ENCODE measurements at places on chromosomes 3 and 15.

GRCh38 chr15:44427756-44428724, 611 bp downstream of the CTDSPL2 start:
- no peak for DNase-seq

- peak; percentile 85 for DNase-seq
Observed at GRCh38 chr3:63724987-63725386, 72.5 kb downstream of the SNTN start.

- DNase-seq, result no peak
Observed at GRCh38 chr15:49898575-49899283, 220.3 kb downstream of the ATP8B4 start.

GRCh38 chr15:100721758-100722550, 119.6 kb downstream of the ASB7 start:
- peak; percentile 97 for DNase-seq

DNA sequence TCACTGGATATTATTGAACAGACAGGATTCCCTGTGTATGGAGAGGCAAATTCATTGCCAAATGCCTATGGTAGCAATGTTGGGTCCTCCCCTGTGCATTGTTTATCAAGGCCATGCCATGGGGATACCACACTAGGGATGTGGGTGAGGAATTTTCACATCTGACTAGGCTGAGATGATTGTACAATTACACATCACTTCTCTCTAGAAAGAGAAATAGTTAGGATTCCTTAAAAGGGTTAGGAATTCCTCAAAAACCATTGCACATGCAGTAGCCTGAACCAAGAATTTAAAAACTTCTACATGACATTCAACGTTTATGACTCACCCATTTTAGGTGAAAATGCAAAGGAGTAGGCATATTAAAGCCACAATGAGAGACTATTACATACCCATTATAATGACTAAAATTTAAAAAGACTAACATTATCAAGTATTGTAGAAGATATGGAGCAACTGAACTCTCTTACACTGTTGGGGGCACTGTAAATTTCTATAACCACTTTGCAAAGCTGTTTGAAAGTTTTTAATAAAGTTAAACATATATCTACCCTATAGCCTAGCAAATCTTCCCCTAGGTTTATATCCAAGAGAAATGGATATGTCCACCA, 175.9 kb downstream of the THRB start:
- DNase-seq, result no peak

- DNase-seq, result no peak
Observed at GRCh38 chr15:68278345-68278594, 725 bp downstream of the FEM1B start.

DNA sequence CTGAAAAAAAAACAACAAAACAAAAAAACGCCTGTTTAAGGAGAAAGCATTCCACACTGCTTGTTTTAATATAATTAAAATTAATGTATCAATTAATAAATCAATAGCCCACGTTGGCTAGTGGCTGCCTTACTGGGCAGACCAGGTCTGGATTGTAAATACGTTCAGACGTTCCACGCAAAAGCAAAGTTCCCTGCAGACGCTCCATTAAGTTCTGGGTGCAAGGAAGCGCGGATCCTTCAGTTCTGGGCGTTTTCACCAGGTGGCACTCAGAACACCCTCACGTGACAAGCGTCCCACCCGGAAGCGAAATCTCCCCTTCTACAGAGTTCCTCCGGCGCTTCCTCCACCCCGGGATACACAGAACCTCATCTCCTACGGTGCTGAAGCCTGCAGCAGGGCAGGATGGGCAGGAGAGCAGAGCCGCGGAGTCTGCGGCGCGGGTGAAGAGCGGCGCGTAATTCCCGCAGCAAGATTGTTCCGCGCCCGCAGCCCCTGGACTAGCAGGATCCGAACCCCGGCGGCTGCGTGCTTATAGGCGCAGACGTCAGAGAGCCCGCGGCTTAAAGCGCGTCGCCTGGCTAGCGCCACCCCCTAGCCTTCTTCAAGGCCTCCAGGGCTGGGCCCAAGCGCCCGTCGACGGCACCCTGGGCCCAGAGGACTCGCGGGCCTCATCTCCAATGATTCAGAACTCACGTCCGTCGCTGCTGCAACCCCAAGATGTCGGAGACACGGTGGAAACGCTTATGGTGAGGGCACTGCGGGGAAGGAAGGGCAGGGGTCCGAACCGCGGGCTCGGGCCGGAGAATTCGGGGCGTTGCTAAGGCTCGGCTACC, at the start of gene SLC25A38:
Gene SLC25A38 (plus strand): TSS at position 326 of the 836 bp plus-strand sequence. CDS start 355 bp downstream, at position 681.
- no peak for DNase-seq

- DNase-seq, result no peak
Observed at GRCh38 chr3:172246107-172246844, 202.0 kb downstream of the GHSR start.

DNA sequence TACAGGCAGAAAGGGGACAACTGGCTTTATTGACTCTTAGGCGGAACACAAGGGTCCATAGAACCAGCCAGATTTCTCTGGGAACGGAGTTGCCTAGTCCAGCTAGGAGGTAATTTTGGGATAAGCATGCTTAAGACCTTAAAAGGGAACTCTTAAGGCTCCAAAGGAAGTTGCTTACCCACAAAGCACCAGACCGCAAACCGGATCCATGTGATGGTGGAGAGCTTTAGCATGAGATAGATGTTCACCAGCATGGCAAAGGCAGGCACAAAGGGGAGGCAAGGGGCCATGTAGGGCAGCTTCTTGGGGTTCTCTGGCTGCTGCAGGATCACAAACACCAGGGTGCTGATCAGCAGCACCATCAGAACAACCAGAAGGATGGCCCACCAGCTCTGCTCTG, 61.4 kb downstream of the CLDN11 start:
- DNase-seq, result no peak

- no peak for DNase-seq
Observed at GRCh38 chr3:52524258-52524751, 9.4 kb downstream of the NT5DC2 start.

GRCh38 chr15:50246631-50247030, 18.9 kb downstream of the HDC start:
- no peak for DNase-seq

GRCh38 chr3:56185827-56186226, 282.4 kb downstream of the ERC2 start:
- DNase-seq, result no peak

- no peak for DNase-seq
Observed at GRCh38 chr3:10344147-10344943, 23.4 kb upstream of the SEC13 start.

GRCh38 chr3:143045639-143046038, 44.3 kb downstream of the U2SURP start:
- DNase-seq, result no peak

GRCh38 chr3:13544951-13545651, 3.8 kb upstream of the FBLN2 start:
- DNase-seq, result no peak

- DNase-seq, result no peak
Observed at GRCh38 chr3:101102678-101103296, 109.6 kb upstream of the ABI3BP start.

- no peak for DNase-seq
Observed at GRCh38 chr15:91156175-91156726, 56.2 kb downstream of the SV2B start.

DNA sequence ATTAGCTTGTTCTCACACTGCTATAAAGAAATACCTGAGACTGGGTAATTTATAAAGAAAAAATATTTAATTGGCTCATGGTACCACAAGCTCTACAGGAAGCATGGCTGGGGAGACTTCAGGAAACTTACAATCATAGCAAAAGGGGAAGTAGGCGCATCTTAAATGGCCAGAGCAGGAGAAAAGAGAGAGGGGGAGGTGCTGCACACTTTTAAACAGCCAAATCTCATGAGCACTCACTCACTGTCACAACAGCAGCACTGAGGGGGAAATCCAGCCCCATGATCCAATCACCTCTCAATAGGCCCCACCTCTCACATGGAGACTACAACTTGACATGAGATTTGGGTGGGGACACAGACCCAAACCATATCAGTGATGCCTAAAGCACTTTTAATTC, 82.5 kb downstream of the DCLK3 start:
- DNase-seq, result no peak

DNA sequence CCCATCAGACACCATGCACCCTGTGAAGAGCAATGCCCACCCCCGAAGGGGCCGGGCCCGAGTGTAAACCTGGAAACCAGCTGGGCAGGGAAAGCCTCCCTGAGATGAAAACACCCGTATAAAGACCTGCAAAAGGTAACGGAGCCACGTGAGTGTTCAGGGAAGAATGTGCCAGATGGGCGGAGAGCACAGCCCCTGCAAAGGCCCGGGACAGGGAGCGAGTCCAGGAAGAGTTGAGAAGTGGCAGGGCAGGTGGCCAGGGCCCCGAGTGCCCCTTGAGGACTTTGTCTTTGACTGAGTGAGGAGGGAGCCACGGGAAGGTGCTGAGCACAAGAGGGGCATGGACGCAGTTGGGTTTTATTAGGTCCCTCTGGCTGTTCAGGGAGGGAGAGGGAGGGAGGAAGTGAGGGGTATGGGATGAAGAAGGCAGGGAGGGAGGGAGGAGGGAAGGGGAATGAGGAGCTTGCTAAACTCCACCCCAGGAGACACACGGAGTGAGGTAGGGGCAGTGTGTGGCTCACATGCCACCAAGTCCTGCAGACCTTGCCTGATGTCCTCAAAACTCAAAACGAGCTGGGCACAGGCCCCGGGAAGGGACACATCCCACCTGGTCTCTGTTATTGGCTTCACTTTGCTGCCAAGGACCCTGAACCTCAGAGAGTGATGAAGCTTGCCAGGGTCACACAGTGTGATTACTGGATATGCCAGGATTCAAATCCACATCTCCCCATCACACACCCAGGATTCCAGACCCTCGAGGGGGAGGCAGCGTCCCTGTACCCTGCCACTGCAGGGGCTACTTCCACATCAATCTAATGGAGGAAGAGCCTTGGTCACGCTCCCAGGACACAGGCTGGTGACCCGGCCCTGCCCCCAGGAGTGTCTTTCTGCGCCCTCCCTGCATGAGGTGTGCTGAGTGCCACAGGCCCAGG, 49.1 kb upstream of the IQSEC1 start:
- no peak for DNase-seq

DNA sequence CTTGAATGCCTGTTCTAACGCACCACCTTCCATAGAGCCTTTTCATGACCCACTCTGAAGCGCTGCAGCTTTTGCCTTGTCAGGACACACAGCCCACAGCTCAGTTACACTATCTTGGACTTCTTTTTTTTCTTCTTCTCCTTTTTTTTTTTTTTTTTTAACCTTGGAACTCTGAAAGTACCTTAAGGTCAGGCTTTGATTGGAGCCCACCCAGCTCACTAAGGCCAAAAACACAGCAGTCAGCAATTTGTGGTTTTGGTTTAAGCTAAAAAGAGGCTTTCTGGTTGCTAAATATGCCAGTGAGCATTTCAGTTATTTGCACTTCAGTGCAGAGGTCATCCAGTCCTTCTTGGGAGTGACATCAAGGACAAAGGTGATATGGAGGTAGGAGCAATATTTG, 1.7 kb downstream of the SLC25A20 start:
- DNase-seq, result no peak

- DNase-seq, result no peak
Observed at GRCh38 chr3:76965122-76965725, 74.7 kb upstream of the ROBO2 start.

DNA sequence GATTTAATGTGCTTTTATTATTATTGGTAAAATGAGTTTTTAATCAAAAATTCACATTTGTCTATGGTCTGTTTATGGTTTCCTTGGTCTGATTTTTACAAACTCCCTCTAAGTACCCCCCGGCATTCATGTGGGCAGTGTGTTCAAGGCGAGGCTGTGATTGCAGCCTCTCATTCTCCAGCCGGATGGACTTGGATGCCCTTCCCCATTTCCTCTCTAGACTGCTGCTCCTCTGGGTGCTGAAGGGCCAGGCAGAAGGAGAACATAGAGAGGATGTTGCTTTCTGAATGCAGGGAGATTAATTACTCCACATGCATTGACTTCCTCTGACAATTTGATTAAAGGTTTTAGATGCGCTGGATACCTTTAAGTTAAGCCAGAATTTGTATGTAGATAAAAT, 3.9 kb upstream of the TMC3 start:
- DNase-seq, result no peak

DNA sequence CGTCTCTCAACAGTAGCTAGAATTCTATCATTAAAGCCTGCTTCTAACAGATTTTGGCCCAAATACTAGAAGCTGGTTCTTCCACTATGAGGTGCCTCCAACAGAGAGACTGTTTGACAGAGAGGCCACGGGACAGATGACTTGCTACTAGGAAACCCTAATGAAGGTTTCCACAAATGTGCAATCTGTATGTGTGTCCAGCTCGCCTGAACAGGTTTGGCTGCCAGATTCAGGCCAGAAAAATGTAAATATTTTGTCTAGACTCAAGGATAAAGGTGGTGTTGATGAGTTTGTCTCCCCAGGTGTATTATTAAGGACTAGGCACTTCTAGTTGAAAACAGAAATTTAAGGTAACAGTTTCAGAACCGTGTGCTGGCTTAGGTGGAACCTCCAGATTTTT, 91.6 kb upstream of the TRIM42 start:
- DNase-seq, result no peak

- DNase-seq, result no peak
Observed at GRCh38 chr3:20769430-20769829, 583.4 kb upstream of the SGO1 start.

- DNase-seq, result no peak
Observed at GRCh38 chr15:89459271-89460038, 36.9 kb downstream of the RHCG start.

DNA sequence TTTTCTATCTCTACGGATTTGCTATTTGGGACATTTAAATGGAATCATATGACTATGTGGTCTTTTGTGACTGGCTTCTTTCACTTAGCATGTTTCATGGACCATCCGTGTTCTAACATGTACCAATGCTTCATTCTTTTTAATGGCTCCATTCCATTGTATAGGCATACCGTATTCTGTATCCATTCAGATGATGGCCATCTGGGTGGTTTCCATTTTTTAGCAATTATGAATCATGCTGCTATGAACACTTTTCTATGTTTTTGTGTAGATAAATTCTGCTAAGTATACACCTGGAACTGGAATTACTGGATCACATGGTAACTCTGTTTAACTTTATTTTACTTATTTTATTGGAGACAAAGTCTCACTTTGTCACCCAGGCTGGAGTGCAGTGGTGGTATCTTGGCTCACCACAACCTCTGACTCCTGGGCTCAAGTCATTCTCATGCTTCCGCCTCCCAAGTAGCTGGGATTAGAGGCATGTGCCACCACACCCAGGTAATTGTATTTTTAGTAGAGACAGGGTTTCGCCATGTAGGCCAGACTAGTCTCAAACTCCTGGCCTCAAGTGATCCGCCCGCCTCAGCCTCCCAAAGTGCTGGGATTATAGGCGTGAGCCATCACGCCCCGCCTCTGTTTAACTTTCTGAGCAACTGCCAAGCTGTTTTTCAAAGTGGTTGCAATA, 13.4 kb downstream of the UBP1 start:
- no peak for DNase-seq

GRCh38 chr15:39904115-39904514, 16.0 kb downstream of the GPR176 start:
- DNase-seq, result no peak
